NB4 (cell line): ENCODE measurements at places on chromosomes 7 and 10.

- DNase-seq, result no peak
Measured at GRCh38 chr7:156590212-156590611, 50.4 kb upstream of the RNF32 start.

DNA sequence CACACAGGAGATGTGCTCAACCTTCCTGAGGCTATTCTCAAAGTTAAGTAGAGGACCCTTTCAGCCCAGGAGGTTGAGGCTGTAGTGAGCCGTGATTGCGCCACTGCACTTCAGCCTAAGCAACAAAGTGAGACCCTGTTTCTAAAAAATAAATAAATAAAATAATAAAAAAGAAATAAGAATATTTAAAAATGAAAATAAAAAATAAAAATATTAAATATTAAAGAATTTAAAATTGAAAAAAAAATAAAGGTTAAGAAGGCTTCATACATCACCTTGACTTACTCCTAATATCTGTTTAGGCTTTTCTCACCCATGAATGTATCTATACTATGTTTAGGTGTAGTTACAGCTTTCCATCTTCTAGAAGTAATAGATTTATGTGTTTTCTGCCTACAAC is 187.5 kb upstream of the AGK start:
- DNase-seq, result no peak

DNA sequence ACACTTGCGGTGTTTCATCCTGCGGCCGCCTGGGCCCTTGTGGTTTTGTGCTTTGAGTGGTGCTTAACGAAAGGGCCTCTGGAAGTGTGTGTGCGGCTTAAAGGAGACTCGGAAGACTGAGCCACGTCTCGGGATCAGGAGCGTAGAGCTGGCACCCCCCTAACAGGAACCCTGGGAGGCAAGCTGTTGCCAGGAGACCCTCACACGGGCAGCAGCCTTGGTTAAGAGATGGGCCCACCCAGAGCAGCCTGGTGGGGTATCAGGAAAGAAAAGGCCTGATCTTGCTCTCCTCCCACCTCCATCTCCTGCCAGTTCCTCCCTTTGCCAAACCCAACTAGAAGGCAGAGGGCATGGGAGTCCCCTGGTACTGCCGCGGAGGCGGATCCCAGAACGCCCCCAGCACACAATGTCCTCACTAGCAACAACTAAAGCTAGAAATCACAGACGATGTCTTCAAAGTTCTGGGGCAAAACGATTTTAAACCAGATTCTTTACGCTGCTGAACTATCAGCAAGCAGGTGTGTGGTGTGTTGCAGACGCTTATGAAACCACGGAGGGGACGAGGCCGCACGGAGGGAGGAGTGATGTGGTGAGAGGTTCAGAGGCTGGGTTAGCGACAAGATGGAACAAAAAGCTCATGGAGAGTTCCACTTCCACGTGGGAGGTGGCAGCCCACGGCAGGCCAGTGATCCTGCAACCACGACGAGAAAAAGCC is 67.0 kb upstream of the INPP5A start:
- no peak for DNase-seq

DNA sequence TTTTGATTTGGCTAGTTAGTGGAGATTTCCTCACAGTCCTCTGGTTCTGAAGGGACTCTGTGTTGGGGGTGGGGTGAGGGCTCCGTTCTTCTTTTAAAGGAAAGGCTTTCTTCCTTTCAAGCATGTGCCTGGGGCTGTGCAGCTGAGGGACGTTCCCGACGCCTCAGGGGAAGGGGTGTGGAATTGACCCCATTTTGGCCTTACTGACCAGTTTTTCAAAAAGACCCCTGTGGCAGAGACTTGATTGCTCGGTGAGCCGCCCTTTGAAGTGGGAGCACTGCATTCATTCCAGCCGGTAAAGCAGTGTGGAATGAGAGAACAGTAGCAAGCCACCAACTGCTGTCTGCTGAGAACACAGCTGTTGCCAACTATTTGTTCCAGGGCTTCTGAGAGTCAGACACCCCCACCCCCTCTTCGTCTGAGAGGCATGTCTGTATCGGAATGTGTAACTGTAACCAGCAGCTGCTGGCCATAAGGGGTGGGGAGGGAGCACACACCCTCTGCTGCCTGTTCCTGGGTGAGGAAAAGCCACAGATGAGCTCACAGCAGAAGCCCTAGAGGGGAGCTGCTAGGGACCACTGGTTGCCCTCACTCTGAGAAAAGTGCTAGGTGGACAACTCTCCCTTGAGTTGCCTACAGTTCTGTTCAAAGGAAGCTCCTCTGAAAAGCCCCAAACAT is 33.2 kb downstream of the WBP1L start:
- DNase-seq, result no peak

- no peak for DNase-seq
Measured at GRCh38 chr10:45456822-45457221, 82.8 kb downstream of the ALOX5 start.

- DNase-seq, result no peak
Measured at GRCh38 chr10:63885156-63885555, 364.0 kb downstream of the REEP3 start.

- DNase-seq, result no peak
Measured at GRCh38 chr10:104895981-104896380, 254.9 kb downstream of the SORCS3 start.

GRCh38 chr7:49763791-49764190 is 9.6 kb upstream of the VWC2 start:
- no peak for DNase-seq

DNA sequence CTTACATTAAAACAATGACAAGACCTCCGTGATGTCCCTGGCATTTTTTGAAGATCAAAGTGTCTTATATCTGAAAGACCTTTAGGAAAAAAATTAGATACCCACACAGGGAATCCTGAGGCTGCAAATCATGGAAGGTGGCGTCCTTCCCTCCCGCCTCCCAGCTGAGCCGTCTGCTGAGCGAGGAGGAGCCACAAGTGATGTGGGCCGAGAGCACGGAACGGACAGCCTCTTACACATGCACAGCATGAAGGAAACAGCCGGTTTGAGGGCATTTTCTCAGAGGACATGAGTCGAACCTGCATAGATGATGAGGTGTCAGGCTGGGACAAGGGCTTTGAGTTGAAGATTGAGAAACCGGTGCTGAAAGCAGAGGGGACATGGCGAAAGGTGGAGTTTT is 163.3 kb downstream of the ADARB2 start:
- no peak for DNase-seq

DNA sequence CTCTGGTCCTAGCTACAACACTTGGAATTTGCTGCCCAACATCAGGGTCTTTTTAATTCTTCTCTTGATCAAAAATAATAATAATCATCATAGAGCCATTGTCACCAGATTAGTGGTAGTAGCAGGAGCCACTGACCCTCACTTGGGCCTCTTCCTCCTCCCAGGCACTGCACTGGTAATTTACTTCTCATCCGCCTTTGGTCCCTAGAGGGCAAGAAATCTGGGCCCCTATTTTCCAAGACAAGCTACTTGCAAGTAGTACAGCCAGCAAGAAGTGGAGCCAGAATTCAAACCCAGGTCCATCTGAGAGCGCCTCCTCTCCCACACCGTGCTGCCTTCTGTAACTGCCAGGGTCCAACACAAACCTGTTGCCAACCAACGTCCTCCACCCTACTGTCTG is 121.2 kb downstream of the SPDYE5 start:
- DNase-seq, result peak; percentile 92
